Activated CD4-positive, alpha-beta T cell treated with anti-CD3 and anti-CD28 coated beads, Interleukin-2, Interleukin-6, amounts not matched to agents 100 ng/mL and 50 ng/mL, durations not matched to agents 16 hours and 8 hours (primary cell): ENCODE measurements at places on chromosomes 6 and 20.
A peak's percentile ranks its signal among the peaks of the same experiment; 100 is the strongest.

- no peak for DNase-seq
Measured at GRCh38 chr6:76840041-76840745, 623.1 kb downstream of the HTR1B start.

DNA sequence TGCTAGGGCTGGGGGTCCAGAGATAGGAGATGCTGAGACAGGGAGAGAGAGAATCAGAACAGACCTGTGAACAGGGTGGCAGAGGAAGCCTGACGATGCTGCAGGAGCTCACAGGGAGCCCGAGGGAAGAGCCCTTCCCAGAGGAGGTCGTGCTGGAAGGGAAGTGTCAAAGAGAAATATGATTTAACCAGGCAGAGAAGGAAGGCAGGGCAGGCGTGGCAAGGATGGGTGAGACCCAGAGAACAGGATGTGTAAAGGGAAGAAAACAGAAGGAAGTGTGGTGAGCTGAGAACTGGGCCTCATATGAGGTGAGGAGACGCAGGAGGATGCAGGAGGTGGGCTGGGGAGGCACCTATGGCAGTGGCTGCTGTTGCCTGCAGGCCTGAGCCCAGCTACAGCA lies 105.6 kb downstream of the ZDHHC14 start:
- DNase-seq = peak; percentile 35

DNA sequence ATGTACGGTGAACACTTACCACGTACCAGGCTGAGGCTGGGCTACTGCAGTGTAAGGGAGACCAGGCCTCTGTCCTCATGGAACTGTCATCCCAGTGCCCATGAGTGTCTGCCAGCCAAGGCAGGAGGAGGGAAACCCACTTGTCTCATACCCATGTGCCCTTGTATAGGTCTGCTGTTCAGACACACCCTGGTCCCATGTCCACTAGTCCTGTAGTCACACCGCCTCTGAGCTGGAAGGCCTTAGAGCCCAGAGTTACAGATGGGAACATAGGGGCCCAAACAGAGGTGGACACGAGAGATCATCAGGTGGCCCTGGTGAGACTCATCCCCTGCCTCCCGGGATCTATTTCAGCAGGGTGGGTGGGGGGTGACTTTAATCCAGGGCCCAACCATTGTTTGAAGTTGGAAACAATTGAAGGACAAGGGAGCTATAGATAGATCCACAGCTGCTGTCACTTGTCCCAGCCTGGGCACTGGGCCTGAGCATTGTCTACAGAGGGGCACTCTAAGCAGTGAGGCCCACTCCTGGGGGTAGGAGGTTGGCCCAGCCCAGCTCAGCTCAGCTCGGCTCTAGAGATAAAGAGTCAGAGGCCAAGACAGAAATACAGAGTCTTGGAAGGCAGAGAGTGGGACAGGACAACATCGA lies 14.6 kb downstream of the MYH7B start:
- no peak for DNase-seq

DNA sequence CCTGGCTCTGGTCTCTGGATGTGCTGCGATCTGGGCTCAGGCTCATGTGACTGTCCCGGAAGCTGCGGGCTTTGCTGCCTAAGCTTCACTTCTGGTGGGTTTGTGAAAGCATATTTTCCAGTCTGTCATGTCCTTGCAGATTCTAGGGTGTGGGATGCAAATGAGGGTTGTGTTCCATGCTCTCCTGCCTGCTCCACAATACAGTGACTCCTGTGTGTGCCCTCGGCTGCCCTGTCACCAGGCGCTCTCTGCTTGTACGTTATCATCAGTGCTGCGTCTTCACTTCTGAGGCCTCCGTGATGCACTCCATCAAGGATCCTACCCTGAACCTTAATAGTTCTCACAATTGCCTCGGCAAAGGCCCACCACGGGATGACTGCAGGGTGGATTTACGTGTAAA lies 84.2 kb downstream of the TTLL2 start:
- DNase-seq = no peak

GRCh38 chr6:73252703-73253102 lies 10.3 kb downstream of the KHDC1 start:
- DNase-seq = no peak

DNA sequence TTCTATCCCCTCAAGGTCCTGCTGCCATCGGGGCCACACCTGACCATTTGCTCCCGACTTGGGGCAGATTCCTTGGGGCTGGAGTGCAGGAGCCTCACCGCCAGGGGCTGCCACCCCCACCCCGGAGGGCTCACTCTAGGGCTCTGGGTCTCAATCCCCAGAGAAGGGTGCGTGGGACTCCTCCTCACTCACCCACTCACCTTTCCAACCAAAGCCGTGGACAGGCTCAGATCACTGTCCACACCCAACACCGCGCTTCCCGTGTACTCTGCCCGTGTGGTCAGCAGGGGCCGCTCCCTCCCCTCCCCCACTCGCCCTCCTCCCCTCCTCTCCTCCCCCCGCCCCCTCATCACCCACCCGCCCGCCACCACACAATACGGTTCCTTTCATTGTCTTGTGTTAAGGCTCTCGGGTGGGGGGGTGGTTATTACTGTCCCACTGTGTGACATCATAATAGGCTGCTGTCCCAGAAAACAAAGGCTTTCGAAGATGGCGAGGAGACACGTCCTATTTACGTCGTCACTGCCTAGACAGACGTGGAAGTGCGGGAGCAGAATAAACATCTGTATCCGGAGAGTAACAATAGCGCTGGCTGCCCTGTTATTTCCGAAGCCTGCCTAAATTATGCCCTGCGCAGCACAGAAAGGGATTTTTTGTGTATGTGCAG lies 85.8 kb downstream of the YTHDF1 start:
- DNase-seq = no peak

DNA sequence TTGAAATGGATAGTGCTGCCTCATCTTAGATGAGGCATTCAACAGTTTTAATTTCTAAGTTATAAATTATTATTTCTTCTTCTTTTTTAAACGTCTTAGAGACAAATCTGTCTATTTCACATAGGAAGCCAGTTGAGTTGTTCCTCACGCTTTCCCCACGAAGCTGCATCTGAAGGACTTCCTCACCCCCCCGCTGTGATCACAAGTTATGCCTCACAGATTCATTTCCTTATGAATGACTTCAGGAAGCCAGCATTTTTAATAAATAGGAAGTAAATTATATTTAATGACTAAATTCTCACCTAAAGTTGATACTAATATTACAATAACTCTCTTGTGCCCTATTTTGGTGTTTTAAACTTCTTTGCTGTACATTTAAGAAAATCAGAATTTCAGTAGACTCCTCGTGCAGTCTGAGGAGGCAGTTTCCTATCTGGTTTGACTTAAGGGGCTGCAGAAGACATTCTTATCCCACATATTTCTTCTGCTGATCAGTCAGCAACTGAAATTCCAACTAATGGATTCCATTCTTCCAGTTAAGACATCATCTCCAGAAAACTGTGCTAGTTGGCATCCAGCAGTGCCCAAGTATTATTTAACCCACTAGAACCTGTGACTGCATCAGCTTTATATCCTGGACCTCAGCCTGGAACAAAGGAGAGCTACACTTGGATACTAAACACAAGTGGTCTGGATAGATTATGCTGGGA lies 182.7 kb upstream of the CCN2 start:
- no peak for DNase-seq

DNA sequence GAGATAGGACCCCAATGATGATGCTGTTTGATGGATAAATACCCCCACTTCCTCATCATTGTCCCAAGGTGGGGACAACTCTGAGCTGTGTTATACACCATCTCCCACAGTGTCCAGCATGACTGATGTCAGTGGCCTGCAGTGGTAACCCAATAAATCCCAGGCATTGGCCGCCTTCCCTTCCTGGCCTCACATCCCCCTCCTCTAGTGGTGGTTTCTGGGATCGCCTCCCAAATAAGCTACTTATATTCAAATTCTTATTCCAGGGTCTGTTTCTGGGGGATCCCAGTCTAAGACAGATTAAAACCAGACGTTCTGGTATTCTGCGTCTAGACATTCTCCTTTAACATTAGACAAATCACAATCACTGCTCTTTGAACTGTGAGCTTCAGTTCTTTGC lies 90.6 kb downstream of the SCP2D1 start:
- DNase-seq = no peak

GRCh38 chr6:65566117-65566516 lies 140.9 kb downstream of the EYS start:
- DNase-seq = no peak

DNA sequence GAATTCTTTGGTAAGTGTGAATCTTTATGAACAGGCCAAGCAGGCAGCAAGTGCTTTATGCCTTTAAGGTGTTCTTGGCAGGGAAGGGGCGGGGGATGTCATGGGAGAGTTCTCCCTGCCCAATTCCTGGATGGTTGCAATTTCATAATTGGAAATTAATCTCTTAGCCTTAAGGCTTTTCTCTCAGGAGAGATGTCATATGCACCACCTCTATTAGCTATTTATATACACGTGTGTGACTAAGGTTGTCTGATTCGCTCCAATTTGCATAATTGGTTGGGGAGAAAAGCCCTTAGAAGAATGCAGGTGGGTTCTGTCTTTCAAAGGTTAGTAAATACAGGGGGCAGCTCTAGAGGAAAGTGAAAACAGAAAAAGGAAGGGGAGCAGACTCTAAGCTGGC lies 5.2 kb upstream of the ENPP5 start:
- DNase-seq = no peak

DNA sequence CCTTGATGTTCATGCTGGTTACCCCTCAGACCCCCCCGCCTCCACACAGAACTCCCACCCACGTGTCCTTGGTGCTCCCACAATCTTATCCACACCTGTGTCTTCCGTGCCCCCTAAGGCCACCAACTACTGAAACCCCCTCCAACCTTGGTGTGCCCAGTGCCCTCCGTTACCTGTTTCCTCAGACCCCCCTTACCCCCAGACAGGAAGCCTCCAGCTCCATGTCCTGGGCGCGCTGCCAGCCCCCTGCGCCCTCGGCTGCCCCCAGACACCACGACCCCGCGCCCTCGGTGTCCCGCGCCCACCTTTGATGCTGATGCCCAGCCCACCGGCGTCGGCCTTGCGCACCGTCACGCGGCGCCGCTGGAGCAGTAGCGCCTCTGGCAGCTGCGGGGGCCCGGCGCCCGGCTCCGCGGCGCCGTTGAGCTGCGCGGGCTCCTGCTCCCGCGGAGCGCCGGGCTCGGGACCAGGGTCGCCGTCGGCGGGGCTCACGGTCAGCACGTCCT lies 504 bp downstream of the SNTA1 start:
- peak; percentile 9 for DNase-seq

GRCh38 chr6:118933855-118934460 lies 1.0 kb downstream of the MCM9 start:
- DNase-seq = no peak

DNA sequence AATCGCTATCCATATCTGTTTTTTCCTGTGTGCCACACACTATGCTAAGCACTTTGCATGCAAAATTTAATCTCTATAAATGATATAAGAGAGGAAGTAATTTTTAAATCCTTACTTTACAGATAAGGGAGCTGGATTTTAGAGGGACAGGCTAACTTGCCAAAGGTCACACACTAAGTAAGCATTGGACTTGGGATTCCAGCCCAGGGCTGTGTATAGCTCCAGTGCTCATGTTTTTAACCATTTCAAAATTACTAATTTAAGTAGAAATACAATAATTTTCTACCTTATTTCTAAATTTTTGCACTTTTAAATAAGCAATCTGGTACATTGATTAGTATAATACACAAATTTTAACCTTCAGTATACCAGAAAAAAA lies 144.6 kb downstream of the UST start:
- DNase-seq = no peak

DNA sequence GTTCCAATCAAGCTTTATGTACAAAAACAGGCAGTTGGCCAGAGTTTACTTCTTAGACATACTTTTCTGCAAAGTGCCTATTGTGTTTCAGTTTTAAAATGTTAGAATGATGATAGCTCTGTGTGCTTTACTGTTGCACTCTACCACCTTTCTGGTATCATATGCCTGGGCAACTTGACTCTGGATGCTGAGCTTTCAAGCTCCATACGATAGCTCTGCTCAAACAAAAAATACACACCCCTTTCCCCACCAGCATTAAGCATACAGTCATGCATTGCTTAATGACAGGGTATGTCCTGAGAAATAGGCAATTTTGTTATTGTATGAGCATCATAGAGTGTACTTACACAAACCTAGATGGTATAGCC lies 123.1 kb downstream of the RCAN2 start:
- no peak for DNase-seq

GRCh38 chr6:111423960-111424846 lies 58.8 kb downstream of the REV3L start:
- no peak for DNase-seq

GRCh38 chr20:17495826-17496225 lies 35.4 kb downstream of the BFSP1 start:
- no peak for DNase-seq

GRCh38 chr6:116328528-116328903 lies 42.2 kb upstream of the DSE start:
- DNase-seq = no peak

DNA sequence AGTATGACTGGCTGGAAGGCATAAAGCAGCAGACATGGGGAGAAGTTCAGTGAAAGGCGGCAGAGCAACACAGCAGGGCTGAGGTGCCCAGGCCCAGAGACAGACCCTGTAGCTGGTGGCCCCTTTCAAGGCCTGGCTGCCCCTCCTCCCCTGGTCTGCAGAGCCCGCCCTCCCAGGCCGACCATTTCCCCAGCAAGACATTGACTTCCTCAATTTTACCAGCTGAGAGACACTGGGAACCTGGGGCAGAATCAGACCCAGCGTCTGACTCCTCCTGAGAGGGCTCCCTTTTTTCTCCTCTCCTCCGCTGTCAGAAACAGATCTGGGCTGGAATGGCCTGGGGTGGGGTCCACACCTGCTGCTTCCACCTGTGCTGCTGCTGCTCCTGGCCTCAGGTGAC lies at the start of gene TREML4:
TREML4 (plus strand) TSS at position 254 of the 400 bp plus-strand sequence; CDS start at position 333, 79 bp downstream.
- no peak for DNase-seq

- DNase-seq = no peak
Measured at GRCh38 chr6:44696099-44696498, 308.6 kb downstream of the CDC5L start.

- no peak for DNase-seq
Measured at GRCh38 chr6:22878706-22879105, 309.3 kb downstream of the HDGFL1 start.

DNA sequence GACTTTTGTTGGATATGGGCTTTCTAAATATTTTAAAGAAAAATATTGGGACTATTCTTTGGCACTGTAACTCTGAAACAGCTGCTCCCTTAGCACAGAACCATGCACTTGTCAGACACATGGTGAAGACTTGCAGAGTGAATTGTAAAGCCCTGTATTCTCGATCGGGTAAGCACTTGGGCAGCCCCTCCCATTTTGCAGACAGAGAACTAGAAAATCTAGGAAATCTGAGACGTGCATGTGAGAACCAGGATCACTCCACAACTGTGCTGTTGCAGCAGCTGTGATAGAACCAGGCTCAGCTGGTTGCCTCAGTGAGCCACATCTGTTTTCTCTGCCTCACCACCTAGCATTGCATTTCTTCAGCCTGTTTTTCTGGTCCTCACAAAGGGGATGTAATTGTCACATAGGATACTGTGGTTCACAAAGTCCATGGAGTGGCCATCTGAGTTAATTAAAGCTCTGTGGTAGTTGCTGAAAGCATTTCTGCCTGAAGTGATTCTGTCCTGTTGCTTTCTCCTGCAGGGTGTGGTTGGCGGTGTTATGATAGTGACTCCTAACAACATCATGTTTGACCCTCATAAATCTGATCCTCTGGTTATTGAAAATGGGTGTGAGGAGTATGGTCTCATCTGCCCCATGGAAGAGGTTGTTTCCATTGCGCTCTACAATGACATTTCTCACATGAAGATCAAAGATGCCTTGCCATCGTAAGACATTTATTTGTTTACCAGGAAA lies 71.8 kb upstream of the HINT3 start:
- DNase-seq = no peak

- peak; percentile 33 for DNase-seq
Measured at GRCh38 chr6:87909849-87910248, 137.8 kb upstream of the SPACA1 start.

- no peak for DNase-seq
Measured at GRCh38 chr6:145076115-145076841, 659.0 kb downstream of the EPM2A start.
